AML-193 (cell line): ENCODE measurements at places on chromosomes 12 and 14.

GRCh38 chr12:49364989-49365388 is 2.3 kb upstream of the SPATS2 start:
- DNase-seq: peak; percentile 10

DNA sequence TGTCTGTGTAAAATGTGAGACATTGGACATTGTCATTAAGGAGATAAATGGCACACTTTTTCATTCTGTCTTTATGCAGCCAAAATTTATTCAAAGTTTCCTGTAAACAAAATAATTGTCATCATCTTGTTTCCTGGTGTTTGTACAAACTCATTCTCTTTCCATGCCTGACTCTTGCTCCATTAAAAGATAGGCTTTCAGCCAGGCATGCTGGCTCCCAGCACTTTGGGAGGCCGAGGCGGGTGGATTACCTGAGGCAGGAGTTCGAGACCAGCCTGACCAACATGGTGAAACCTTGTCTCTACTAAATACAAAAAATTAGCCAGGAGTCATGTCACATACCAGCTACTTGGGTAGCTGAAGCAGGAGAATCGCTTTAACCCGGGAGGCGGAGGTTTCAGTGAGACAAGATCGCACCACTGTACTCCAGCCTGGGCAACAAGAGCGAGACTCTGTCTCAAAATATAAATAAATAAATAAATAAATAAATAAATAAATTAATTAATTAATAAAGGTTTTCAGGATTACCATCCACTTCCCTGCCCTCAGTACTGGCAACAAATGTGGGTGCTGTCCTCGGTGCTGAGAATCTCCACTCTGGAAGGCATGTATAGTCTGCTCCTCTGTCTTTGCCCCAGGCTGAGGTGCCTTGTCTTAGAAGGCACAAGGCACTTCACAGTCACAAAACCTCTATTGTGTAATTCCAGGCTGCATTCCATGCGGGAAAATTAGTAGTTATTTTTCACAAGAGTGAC is 83.2 kb downstream of the PAH start:
- DNase-seq: no peak

GRCh38 chr12:21971344-21971743 is 30.1 kb upstream of the ABCC9 start:
- DNase-seq: no peak

- no peak for DNase-seq
Observed at GRCh38 chr12:39571351-39571750, 48.3 kb downstream of the ABCD2 start.

DNA sequence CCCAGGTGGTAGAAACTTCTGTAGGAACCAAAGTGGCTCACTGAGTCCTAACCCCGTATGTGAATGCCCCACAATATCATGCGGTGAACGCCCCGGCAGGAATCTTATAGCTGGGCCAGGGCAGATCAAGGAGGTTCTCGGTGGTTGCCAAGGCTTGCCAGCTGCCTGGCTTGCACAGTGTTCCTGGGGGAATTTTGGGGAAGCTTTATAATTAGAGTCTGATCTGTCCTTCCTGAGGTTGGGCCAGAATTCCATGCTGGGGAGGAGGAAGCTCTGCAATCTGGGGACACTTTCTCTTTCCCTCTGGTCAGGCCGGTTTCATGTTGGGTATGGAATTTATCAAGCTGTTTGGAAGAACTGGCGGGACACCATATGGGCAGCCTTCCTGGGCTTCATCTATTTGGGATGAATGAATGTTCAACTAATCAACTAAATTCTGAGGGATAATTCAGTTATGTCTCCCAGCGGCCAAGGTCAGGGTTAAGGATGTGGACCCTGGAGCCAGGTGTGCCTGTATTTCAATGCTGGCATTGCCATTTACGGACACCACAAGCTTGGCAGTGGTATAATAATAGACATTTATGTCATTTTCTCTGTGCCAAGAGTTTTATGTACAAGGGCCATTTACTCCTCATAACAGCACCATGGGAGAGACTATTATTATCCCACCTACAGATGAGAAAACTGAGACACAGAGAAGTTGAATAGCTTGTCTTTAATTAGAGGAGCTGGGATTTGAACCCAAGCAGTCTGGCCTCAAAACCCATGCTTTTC is 54.3 kb downstream of the SVOP start:
- DNase-seq: no peak

DNA sequence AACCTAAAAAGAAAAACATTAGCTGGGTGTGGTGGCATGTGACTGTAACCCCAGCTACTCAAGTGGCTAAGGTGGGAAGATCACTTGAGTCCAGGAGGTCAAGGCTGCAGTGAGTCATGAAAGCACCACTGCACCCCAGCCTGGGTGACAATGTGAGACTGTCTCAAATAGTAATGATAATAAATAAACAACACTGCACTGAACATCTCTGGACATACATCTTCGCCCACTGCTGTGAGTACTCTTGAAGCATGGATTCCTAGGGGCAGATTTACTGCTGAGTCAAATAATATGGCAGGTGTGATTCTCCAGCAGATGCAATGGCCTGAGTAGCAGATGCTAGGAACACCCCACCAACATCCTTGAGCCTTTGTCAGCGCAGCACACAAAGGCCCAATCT is 23.6 kb downstream of the ABCB9 start:
- DNase-seq: no peak

GRCh38 chr14:32087173-32087861 is 10.2 kb downstream of the ARHGAP5 start:
- DNase-seq: no peak

DNA sequence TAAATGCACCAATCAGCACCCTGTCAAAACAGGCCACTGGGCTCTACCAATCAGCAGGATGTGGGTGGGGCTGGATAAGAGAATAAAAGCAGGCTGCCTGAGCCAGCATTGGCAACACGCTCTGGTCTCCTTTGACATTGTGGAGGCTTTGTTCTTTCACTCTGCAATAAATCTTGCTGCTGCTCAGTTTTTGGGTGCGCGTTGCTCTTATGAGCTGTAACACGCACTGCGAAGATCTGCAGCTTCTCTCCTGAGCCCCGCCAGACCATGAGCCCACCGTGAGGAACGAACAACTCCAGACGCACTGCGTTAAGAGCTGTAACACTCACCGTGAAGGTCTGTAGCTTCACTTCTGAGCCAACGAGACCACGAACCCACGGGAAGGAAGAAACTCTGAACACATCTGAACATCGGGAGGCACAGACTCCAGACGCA is 8.4 kb upstream of the PIANP start:
- no peak for DNase-seq

GRCh38 chr12:124742678-124743077 is 121.0 kb downstream of the SCARB1 start:
- DNase-seq: no peak

DNA sequence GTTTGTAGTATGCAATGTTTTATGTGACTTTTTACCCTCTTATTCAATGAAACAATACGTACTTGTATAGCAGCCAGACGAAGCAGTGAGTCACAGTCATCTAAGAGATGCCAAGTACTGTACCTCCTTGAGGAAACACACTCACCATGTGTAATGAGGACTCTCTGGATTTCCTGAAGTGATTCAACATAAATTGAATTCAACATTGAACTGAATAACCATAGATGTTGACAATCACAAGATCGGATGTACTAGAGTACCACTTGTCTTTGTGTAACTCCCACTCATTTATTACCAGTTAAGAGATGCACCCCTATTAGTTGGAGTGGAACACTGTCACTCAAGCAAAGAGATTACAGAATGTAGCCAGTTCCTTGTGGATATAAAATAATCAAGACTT is 175.2 kb upstream of the HMGA2 start:
- DNase-seq: no peak

- no peak for DNase-seq
Observed at GRCh38 chr12:76072568-76072967, 11.9 kb downstream of the NAP1L1 start.

- DNase-seq: no peak
Observed at GRCh38 chr12:79360936-79361335, 329.8 kb downstream of the PAWR start.
